ENCODE measurements at places on chromosomes 5 and 9. TPM values are rescaled to one million over a fixed set of nuclear protein-coding genes. Genes with fewer than 3 reads are reported as not detected.

DNA sequence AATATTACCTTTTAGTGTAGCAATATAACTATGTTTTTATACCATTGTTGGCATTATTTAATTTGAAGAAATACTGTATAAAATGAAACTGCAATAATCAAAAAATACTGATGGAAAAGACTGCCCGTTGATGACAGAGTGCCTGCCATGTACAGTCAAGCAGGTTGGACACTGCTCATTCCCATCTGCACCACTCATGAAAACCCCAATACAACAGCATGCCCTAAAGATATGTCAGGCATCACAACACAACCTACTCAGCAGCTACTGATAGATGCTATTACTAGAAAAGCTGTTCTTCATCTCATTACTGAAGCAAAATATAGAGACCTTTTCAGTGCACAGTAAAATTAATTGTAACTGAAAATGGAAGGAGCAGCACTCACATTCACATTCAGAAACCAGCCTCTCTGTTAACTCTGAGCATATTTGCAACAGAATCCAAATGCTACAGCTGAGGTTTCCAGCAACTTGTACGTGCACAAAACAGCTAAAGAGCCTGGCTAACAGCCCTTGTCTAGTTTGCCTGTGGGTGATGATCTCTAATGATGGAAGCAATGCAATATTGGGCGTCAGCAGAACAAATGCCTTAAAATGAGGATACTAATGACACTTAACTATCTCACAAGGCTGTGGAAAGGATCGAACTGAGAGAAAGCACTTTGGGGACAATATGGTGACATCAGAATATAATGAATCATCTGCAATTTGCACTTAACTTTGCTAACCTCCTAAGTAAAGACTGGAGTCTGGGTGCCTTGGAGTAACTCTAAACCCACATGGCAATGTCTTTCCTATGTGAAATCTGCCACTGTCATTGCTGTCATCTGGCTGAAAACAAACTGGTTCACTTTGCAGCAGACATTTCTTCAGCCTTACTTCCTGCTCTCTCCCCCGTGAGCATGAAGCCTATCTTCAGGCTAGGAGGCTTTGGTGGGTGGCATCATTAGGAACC lies 195.3 kb upstream of the RASEF start:
- DNase-seq = no peak

GRCh38 chr5:136749016-136749415 lies 383.7 kb upstream of the TRPC7 start:
- no peak for DNase-seq

DNA sequence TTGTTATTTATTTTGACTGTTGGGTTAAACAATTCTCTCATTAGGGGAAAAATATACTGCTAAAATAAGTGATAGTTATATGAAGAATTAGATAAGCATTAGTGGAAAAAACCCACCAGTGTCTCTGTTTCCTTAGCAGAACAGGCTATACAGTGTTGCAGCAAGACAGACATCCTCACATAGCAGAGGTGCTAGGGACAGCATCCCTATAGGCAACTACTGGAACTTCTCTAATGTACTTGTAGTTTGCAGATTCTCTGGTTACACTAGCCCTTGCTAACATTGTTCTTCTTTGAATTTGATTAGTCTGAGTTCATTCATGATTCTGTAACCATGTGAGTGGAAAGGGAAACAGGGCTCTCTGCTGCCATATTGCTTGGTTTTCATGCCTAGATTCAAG lies 661.8 kb upstream of the RGMB start:
- DNase-seq = no peak

- no peak for DNase-seq
These were observed 44.1 kb upstream of the CLINT1 start for GRCh38 chr5:157903117-157903450.

The TLN1 gene
- polyA plus RNA-seq = 70.5 TPM

The S100Z gene
- 0.39 TPM for polyA plus RNA-seq
